ENCODE measurements at places on chromosomes 11 and 22. TPM values are rescaled to one million over a fixed set of nuclear protein-coding genes. Genes with fewer than 3 reads are reported as not detected.

Gene ABTB2
- 1.5 TPM for total RNA-seq

Gene CEND1
- 2.4 TPM for total RNA-seq

Gene NFAM1
- total RNA-seq: not detected

Gene OR2AT4
- total RNA-seq: not detected

Gene MS4A3
- not detected for total RNA-seq

Gene MMP12
- total RNA-seq: not detected

Gene SLC29A2
- total RNA-seq: not detected

Gene TIMP3
- 19.6 TPM for total RNA-seq

Gene THRSP
- total RNA-seq: not detected

- no peak for DNase-seq
These were observed 109.2 kb downstream of the ZBTB16 start for GRCh38 chr11:114168691-114169090.

DNA sequence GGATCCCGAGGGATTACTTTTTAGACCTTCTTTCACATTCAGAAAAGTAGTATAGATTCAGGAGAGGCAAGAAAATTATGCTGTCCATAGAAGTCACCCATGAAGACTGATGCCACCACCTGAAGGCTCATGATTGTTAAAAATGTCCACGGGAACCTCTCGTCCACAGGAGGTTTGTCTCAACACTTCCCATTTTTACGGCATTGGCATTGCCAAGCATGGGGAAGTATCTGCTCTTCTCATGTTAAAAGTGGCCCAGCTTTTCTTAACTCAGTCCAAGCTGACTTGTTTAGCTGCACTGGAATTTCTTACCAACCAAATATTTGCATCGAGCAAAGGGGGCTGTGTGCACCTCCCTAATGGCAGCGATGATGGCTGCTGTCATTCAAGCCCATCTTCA is 9.6 kb downstream of the CDPF1 start:
- DNase-seq: no peak

DNA sequence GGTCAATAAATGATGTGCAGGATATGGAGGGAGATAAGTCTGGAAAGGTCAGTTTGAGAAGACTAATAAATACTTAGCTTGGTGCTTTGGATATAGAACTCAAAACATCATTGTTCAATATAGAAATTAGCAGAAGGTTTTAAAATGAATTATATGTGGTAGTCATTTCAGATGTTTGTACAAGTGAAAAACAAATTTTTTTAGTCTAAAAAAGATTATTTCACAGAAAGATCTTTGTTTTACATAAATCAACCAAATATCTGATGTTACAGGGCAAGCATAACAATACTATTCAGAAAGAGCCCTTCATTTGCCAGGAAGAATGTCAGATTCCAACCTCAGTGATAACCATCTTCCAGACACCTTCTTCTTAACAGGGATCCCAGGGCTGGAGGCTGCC is at the start of gene OR52D1:
Gene OR52D1, plus strand, starts transcription at position 301 of the 400 bp plus-strand sequence. Its CDS starts 22 bp downstream, at position 323.
- DNase-seq: no peak

DNA sequence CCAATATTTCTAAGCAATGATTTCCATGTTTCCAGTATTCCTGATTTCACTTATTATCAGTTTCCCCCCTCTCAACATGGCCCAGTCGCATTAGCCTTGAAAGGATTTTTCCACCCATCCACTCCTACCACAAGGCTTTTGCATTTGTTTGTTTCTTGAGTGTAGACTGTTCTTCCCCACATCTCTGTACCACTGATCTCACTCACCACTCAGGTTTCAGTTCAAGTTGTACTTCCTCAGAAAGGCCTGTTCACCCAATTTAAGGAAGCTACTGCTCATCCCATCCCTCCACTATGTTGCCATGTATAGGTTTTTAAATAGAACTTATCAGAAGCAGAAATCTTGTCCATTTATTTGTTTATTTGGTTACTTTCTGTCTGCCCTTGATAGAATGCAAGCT is 472.3 kb downstream of the FAM181B start:
- DNase-seq: no peak

DNA sequence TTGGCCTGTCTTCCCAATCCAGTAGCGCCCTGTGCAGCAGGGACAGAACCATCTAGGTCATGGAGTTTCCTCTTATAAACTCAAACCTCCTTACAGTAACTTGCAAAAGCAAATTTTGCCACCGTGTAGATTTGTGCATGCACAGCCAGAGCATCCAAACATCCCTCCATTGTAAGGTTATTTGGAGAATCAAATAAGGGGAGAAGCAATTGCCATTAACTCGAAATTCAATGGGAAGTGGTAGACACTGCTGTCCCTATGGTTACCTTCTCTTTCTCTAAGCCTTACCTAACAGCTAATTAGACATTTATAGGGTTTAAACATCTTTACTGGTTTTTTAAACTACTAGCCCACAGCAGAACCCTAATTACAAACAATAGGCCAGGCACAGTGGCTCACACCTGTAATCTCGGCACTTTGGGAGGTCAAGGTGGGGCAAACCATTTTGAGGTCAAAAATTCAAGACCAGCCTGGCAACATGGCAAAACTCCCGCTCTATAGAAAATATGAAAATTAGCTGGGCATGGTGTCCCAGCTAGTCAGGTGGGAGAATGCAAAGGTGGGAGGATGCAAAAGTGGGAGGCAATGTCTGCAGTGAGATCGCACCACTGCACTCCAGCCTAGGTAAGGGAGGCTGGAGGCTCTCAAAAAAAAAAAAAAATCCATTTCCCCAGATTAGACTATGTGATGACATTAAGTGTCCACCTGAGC is 6.6 kb downstream of the HSPA8 start:
- DNase-seq: no peak

DNA sequence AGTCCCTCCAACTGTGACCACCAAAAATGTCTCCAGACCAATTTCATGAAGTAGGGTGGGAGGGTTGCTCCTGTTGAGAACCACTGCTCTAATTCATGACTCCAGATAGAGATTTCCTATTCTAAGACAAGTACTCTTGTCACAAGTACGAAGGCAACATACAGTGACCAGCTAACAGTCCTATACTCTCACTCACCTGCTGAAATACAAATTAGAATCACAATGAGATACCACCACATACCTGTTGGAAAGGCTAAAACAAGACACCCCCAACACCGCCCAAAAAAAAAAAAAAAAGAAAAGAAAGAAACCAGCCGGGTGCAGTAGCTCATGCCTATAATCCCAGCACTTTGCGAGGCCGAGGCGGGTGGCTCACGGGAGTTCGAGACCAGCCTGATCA is 310.5 kb downstream of the SWAP70 start:
- no peak for DNase-seq

GRCh38 chr11:103812680-103813079 is 223.8 kb upstream of the DDI1 start:
- no peak for DNase-seq

DNA sequence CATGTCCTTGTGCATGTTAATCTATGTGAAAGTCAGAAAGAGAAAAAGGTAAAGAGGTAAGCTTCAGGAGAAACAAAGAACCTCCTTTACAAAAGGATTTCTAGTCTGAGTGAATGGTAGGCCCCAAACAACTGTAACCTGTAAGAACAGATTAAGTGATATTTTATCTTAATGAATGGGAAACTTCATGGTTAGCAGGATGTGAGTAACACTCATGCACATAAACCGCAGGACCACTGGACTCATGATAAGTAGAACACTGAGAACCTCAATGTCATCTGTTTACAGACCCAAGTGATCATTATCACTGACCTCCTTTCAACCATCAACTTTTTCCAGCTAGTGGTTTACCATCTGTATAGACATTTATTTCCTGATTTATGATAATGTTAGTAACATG is 19.9 kb downstream of the OR8G5 start:
- peak; percentile 86 for DNase-seq

- DNase-seq: no peak
These were observed 6.8 kb upstream of the CTR9 start for GRCh38 chr11:10744206-10744605.

DNA sequence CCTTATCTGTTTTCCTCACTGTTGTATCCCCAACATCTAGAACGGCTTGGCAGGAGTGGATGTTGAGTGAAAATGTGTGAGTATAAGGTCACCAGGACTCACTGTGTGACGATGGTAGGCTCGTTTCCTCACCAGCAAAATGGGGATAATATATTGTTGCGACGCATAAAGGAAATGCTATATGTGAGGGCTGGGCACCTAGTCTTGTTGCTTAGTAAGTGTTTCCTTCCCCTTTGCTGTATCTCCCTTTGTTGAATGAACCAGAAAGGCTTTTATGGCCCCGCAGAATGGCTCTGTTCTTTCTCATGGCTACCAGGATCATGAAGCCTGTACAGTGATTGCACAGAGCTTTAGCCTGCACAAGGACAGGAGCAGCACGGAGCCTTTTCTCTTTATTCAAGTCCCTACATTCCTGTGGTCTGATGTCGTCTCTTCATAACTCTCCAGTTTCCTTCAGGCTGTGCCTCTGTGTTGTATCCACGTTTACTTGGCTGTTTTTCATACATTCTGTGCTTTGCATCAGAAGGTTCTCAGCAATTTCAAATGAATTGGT is 5.4 kb downstream of the TNRC6B start:
- peak; percentile 69 for DNase-seq

- no peak for DNase-seq
These were observed 231.9 kb upstream of the CADM1 start for GRCh38 chr11:115736146-115736545.

- DNase-seq: peak; percentile 69
These were observed 155.8 kb upstream of the MTMR2 start for GRCh38 chr11:96079691-96080090.

DNA sequence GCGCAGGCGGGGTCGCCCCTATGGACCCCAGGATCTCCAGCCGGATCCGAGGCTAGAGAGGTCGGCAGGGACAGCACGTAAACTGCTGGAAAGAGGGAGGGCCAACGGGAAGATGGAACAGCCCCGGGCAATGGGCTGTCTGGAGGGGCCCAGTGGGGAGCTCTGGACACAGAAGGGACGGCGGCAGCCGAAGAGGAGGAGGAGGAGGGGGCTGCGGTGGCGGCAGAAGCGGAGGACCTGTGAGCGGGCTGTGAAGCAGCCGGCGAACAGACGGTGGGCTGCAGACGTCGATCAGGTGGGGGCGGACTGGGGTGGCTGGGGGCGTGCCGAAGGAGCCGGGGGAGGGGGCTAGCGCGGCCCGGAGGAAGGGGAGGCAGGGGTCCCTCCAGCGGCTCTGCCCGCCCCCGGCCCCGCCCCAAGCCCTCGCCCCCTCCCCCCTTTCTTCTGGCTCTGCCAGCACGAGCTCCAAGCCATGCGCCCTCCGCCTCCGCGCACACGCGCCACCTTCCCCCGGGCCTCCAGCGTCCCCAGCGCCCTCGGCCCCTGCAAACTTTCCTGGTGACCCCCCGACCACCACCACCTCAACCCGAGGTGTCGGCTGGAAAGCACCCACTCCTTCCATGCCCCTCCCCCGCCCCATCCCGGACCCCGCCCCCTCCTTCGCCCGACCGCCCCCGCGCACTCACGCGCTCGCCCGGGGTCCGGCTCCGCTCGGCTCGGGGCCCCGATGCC is 432 bp downstream of the TNKS1BP1 start:
- no peak for DNase-seq

GRCh38 chr11:7967826-7968225 is 2.6 kb upstream of the NLRP10 start:
- no peak for DNase-seq

DNA sequence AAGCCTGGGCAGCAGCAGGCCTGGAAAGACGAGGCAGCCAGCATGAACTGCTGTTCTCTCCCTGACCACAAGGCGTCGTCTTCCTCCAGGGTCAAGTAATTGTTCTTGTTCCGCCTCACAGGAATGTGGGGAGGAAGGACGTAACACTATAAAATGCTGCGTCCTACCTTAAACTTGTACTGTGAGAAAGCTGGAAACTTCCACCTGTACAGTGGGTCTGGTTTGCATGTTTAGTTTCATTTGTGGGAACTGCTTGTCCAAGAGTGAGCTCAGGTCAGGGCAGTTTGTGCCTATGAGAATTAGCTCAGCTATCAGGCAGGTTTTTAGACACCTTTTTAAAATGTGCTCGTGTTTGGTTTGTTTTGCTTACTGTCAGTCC is 55.2 kb downstream of the PANX1 start:
- DNase-seq: peak; percentile 24

- peak; percentile 44 for DNase-seq
These were observed 58.3 kb downstream of the AAMDC start for GRCh38 chr11:77879218-77879617.
